ENCODE measurements at places on chromosomes 4 and X. TPM values are rescaled to one million over a fixed set of nuclear protein-coding genes. Genes with fewer than 3 reads are reported as not detected.

Gene TRPC5OS
- total RNA-seq = not detected

Gene TCEAL9
- 3.2 TPM for total RNA-seq

Gene PNMA3
- 3.3 TPM for total RNA-seq

GRCh38 chr4:126137782-126138170, 823.0 kb downstream of the FAT4 start:
- no peak for DNase-seq

GRCh38 chrX:119745283-119745848, 13.0 kb upstream of the SOWAHD start:
- DNase-seq = no peak

Measured in activated naive CD4-positive, alpha-beta T cell treated with anti-CD3 and anti-CD28 coated beads, Interleukin-2, amount 50 U/mL, for 72 hours (primary cell).